Foreskin keratinocyte (primary cell): ENCODE measurements at places on chromosomes 1 and 21. TPM values are rescaled to one million over a fixed set of nuclear protein-coding genes. Genes with fewer than 3 reads are reported as not detected.

GRCh38 chr1:63041660-63042059 lies 257.7 kb downstream of the ATG4C start:
- DNase-seq = no peak

- no peak for DNase-seq
These were observed 68.8 kb upstream of the COL6A1 start for GRCh38 chr21:45912611-45913417.

Gene ST6GALNAC5
- total RNA-seq = 21.6 and 24.8 TPM in 2 replicates

GRCh38 chr1:8602471-8603219 lies 214.8 kb downstream of the RERE start:
- no peak for DNase-seq

Gene CELA2B
- not detected in 2 replicates for total RNA-seq
